ENCODE measurements at places on chromosomes 11 and 22. TPM values are rescaled to one million over a fixed set of nuclear protein-coding genes. Genes with fewer than 3 reads are reported as not detected.

GRCh38 chr22:30291058-30291892 is 2.0 kb upstream of the CASTOR1 start:
- H3K27ac ChIP-seq: peak overlapping the region; percentile 86
- no peak for DNase-seq
- peaks cover 29% of the 10 kb centered on the region for H3K36me3 ChIP-seq
- no peaks in the 10 kb centered on the region for H3K27me3 ChIP-seq
- H3K4me1 ChIP-seq: peaks cover 55% of the 10 kb centered on the region

The RNH1 gene
- total RNA-seq: 90.6 TPM

- DNase-seq: no peak
- H3K27me3 ChIP-seq: no peaks in the 10 kb centered on the region
- peaks cover 4% of the 10 kb centered on the region for H3K36me3 ChIP-seq
- H3K4me1 ChIP-seq: no peaks in the 10 kb centered on the region
- no peak overlapping the region for H3K27ac ChIP-seq
Observed at GRCh38 chr11:76085270-76085669, 121.0 kb downstream of the WNT11 start.

The IGF2 gene
- 0.08 TPM for total RNA-seq

- DNase-seq: no peak
- peaks cover 29% of the 10 kb centered on the region for H3K27me3 ChIP-seq
- no peaks in the 10 kb centered on the region for H3K4me1 ChIP-seq
- H3K36me3 ChIP-seq: no peaks in the 10 kb centered on the region
- no peak overlapping the region for H3K4me3 ChIP-seq
- no peak overlapping the region for H3K27ac ChIP-seq
Observed at GRCh38 chr11:124085997-124086846, 29.0 kb upstream of the VWA5A start.

- no peak overlapping the region for H3K4me3 ChIP-seq
- H3K27ac ChIP-seq: no peak overlapping the region
- no peak for DNase-seq
Observed at GRCh38 chr11:126999366-126999765, 1.2 kb downstream of the KIRREL3 start.

DNA sequence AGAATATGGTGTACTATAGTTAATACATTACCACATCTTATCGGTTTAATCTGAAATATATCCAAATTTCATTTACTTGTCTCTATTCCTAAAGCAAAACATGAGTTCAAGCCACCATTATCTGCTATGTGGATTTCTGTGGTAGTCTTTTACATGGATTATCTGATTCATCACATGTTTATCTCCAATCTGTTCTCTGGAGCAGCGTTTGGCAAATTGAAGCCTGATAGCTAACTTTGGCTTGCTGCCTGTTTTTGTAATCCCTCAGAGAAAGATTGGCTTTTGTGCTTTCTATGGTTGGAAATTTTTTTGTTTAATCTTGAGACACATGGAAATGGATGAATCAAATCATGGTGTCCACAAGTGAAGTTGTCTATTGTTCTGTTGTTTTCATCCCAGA is 274.3 kb downstream of the JRKL start:
- no peak for DNase-seq
- no peaks in the 10 kb centered on the region for H3K36me3 ChIP-seq
- no peaks in the 10 kb centered on the region for H3K4me1 ChIP-seq
- no peak overlapping the region for H3K27ac ChIP-seq
- H3K4me3 ChIP-seq: no peak overlapping the region

GRCh38 chr11:111623527-111624030 is 21.3 kb downstream of the SIK2 start:
- no peaks in the 10 kb centered on the region for H3K27me3 ChIP-seq
- H3K36me3 ChIP-seq: peaks cover 36% of the 10 kb centered on the region
- no peaks in the 10 kb centered on the region for H3K4me1 ChIP-seq
- H3K4me3 ChIP-seq: no peak overlapping the region
- DNase-seq: no peak

DNA sequence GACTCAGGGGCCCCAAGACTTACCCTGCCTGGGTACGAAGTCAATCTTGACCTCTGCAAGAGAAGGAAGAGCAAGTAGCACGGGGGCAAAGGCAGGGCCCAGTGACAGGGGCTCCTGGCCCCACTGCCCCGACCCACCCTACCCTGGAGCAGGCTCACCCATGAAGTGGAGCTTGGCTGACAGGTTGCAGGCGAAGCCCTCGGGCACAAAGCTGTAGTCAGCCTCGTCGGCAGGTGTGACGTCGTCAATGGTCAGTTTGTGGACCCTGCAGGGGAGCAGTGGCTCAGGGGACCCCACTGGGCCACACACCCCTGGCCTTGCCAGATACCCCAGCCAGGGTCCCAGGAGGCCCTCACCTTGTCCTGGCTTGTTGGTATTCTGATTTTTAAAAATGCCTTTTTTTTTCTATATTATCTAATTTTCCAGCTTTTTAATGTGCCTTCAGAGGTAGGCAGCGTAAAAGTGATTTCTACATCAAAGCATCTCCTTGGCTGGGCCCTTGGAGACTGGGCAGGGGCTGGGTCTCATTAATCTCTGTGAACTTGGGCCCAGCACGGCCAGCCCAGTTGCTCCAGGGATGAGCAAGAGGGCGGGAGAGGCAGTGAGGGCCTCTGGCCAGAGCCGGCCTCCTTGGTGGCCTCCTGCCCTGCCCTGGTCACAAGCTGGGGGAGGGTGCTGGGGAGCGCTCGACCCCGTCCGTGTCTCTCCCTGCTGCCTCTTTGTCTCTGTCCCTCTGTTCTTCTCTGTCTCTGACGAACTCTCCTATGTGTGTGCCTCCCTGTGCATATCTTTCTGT is 11.3 kb downstream of the MYBPC3 start:
- DNase-seq: no peak
- no peak overlapping the region for H3K27ac ChIP-seq
- no peaks in the 10 kb centered on the region for H3K36me3 ChIP-seq
- H3K27me3 ChIP-seq: no peaks in the 10 kb centered on the region

The AIFM3 gene
- total RNA-seq: not detected

The APOBEC3F gene
- 27.9 TPM for total RNA-seq

The PGA4 gene
- not detected for total RNA-seq

The ABCC8 gene
- total RNA-seq: not detected

The APOBEC3H gene
- total RNA-seq: 46.0 TPM

The VWCE gene
- 1.6 TPM for total RNA-seq

DNA sequence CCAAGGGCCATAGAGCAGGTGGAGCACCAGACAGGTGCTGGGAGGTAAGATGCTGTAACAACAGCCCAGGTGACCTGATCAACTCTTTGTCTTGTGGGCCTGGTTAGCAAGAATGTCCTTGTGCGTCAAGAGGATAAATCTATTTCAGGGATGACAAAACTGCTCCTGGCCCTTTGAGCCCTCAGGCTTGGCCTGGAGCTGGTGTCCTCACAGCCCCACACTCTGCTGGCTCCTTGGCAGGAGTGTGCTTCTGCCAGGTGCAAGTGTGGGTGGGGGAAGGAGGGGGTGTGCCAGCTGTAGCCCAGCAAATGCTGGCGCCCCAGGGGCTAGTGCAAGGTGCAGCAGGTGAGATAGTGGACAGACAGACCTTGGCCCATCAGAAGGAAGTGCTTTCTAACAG is 19.5 kb downstream of the AMPD3 start:
- H3K27ac ChIP-seq: no peak overlapping the region
- H3K27me3 ChIP-seq: no peaks in the 10 kb centered on the region
- peaks cover 6% of the 10 kb centered on the region for H3K4me1 ChIP-seq
- peaks cover 13% of the 10 kb centered on the region for H3K36me3 ChIP-seq
- no peak for DNase-seq

GRCh38 chr11:46180736-46181135 is 59.5 kb upstream of the PHF21A start:
- no peak for DNase-seq
- no peaks in the 10 kb centered on the region for H3K4me1 ChIP-seq
- H3K27ac ChIP-seq: no peak overlapping the region
- H3K27me3 ChIP-seq: peaks cover 28% of the 10 kb centered on the region
- no peaks in the 10 kb centered on the region for H3K36me3 ChIP-seq

DNA sequence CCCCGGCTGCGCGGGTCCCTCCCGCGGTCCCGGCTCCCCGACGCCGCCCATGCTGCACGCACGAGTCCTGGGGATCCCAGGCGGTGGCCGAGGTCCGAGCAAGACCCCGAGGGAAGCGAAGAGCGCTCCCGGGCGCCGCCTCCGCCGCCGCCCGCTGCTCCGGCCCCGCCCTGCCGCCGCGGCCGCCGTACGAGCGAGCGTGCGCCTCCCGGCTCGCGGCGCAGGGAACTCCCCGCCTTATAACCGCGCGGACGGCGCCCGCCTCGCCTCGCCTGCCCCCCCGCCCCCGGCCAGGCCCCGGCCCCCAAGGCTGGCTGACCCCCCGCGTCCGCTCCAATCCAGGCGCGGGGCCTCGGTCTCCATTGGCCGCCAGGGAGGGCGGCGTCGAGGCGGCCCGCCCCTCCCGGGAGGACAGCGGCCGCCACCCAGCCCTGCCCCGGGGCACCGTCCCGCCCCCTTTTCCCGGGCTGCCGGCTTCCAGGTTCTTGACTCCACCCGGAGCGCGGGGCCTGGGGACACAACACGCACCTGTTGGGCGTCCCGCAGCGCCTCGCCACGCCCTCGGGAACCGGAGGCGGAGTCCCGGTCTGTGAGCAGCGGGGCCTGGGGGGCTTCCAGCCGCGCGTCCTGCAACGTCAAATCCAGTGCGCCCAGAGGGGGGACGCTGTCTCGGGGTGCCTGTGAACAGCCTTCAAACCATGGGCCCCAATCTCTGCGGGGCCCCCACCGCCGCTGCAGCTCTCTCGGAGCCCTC is at the start of gene FADS3:
Gene FADS3, minus strand, starts transcription at position 215 of the 754 bp plus-strand sequence. Its CDS starts 164 bp downstream, at position 51.
- H3K4me3 ChIP-seq: peak within 1 kb of the TSS; percentile 74
- H3K27ac ChIP-seq: no peak within 1 kb of the TSS
- no peaks in the 10 kb centered on the region for H3K36me3 ChIP-seq
- H3K27me3 ChIP-seq: peaks cover 14% of the 10 kb centered on the region
- H3K4me1 ChIP-seq: peaks cover 2% of the 10 kb centered on the region

DNA sequence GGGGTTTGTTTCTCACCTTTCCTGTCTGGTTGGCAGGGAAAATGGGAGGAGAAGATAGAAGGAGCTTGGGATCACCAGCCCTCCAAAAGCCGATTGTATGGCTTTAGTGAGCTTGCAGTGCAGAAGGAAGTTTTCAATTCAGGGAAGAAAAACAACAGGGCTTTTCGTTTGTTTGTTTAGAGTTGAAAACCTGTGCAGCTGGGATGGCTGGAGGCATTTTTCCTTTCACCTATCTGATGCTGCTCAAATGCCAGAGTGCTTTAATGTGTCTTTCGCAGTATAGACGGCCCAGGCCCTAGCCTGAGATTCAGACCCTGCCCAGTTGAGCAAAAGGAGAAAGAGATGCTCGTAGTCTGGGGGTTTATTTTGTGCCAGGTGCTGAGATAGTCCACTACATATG is 87.9 kb downstream of the INSC start:
- DNase-seq: no peak
- no peaks in the 10 kb centered on the region for H3K36me3 ChIP-seq
- no peak overlapping the region for H3K27ac ChIP-seq
- H3K4me1 ChIP-seq: no peaks in the 10 kb centered on the region
- peaks cover under 1% of the 10 kb centered on the region for H3K27me3 ChIP-seq

The UPB1 gene
- total RNA-seq: 0.67 TPM

DNA sequence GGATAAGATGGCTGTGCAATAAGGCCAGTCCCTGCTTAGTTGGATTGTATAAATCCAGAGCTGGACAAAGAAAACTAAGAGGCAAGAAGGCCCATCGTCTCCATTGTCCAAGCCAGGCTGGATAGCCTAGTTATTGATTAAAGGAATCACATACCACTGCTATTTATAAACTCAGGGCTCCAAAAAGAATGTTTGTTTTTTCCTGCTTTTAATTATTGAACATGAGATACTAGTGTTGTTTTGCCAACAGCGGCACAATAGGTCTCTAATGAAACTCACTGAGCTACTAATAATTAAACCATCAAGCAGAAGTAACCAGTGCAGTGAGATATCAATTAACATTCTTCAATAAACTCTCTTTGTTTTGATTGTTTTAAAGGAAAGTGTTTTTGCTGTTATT is 259.7 kb downstream of the INSC start:
- H3K27ac ChIP-seq: no peak overlapping the region
- no peaks in the 10 kb centered on the region for H3K36me3 ChIP-seq
- H3K4me3 ChIP-seq: no peak overlapping the region
- no peak for DNase-seq

GRCh38 chr11:19772480-19772879 is 59.8 kb downstream of the NAV2 start:
- no peak overlapping the region for H3K27ac ChIP-seq
- no peak for DNase-seq
- no peak overlapping the region for H3K4me3 ChIP-seq
- peaks cover 35% of the 10 kb centered on the region for H3K27me3 ChIP-seq

The KCNJ1 gene
- not detected for total RNA-seq

The PTGDR2 gene
- total RNA-seq: 1.3 TPM

- H3K27me3 ChIP-seq: no peaks in the 10 kb centered on the region
- DNase-seq: no peak
- no peak overlapping the region for H3K27ac ChIP-seq
- H3K4me3 ChIP-seq: no peak overlapping the region
- no peaks in the 10 kb centered on the region for H3K4me1 ChIP-seq
Observed at GRCh38 chr22:49303781-49304461, 523.8 kb downstream of the BRD1 start.

- H3K4me1 ChIP-seq: peaks cover 67% of the 10 kb centered on the region
- peaks cover 17% of the 10 kb centered on the region for H3K36me3 ChIP-seq
- no peak overlapping the region for H3K4me3 ChIP-seq
- no peak for DNase-seq
Observed at GRCh38 chr22:21858025-21858764, 9.2 kb downstream of the MAPK1 start.

DNA sequence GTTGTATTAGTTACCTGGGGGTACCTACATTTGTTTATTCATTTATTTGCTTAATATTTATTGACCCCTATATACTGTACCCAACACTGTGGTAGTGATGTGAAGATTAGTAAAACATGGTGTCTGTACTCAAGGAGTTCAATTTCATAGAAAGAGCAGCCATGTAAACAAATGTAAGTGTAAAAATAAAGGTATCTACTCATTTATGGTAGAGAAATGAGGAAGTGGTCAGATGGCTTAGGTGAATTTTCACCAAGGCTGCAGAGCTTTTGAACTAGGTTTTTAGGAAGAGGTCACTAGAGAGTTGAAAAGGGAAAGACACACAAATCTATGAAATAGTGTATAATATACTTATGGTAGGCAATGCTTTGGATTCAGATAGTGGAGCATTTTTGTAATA is 11.1 kb downstream of the CTR9 start:
- H3K27me3 ChIP-seq: no peaks in the 10 kb centered on the region
- H3K27ac ChIP-seq: no peak overlapping the region
- peaks cover 42% of the 10 kb centered on the region for H3K36me3 ChIP-seq
- peaks cover 10% of the 10 kb centered on the region for H3K4me1 ChIP-seq
- DNase-seq: no peak

The HTR3A gene
- not detected for total RNA-seq

GRCh38 chr11:19936461-19936860 is 223.8 kb downstream of the DBX1 start:
- no peak overlapping the region for H3K27ac ChIP-seq
- no peaks in the 10 kb centered on the region for H3K36me3 ChIP-seq
- peaks cover under 1% of the 10 kb centered on the region for H3K27me3 ChIP-seq

The TCN2 gene
- 0.54 TPM for total RNA-seq

GRCh38 chr11:61871158-61871597 is 20.2 kb downstream of the FADS3 start:
- H3K4me3 ChIP-seq: peak overlapping the region; percentile 62
- peaks cover 5% of the 10 kb centered on the region for H3K4me1 ChIP-seq
- peak; percentile 63 for DNase-seq
- peaks cover 2% of the 10 kb centered on the region for H3K27me3 ChIP-seq
- no peak overlapping the region for H3K27ac ChIP-seq

- no peak overlapping the region for H3K27ac ChIP-seq
- DNase-seq: no peak
- H3K36me3 ChIP-seq: no peaks in the 10 kb centered on the region
- no peaks in the 10 kb centered on the region for H3K4me1 ChIP-seq
- H3K27me3 ChIP-seq: peaks cover 2% of the 10 kb centered on the region
- no peak overlapping the region for H3K4me3 ChIP-seq
Observed at GRCh38 chr11:44797886-44798606, 71.3 kb downstream of the TSPAN18 start.
